Liver (tissue), 10 donors: ENCODE measurements at places on chromosomes 4 and X.

DNA sequence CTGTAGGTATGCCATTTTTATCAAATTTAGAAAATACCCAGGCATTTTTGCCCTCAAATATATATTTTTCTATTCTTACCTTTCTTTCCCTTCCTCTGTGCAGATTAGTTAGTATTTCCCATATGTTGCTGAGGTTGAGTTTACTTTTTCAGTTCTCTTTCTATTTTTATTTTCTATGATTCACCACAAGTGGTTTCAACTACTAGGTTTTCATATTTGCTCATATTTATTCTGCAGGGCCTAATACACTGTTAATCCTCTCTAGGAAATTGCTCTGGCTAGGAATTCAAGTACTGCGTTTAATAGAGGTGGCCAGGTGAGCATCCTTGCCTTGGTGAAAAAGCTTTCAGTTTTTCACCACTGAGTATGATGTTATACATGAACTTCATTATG, 1535.3 kb upstream of the PCDH10 start:
- DNase-seq, result no peak

GRCh38 chrX:16851421-16851820, 18.7 kb downstream of the RBBP7 start:
- DNase-seq, result no peak

DNA sequence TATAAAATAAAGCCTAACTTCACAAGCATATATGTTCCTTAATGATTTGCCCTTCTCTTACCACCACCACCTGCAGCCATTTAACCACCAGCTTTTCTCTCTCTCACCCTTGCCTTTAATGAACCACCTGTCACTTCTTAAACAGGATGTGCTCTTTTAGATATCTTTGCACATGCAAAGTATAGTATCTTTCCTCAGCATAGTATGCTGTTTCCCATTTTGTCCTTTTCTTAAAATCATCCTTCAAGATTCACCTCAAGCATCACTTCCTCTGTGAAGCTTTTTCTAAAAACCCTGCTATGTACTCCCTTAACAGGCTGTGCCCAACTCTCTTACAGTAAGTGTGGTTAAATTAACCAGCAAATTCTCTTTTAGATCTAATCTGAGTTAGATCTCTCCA, 8.2 kb upstream of the CNOT6L start:
- DNase-seq, result no peak

GRCh38 chr4:20041839-20042407, 209.8 kb upstream of the SLIT2 start:
- DNase-seq, result no peak

GRCh38 chr4:14359991-14360390, 642.3 kb upstream of the CPEB2 start:
- DNase-seq, result no peak

DNA sequence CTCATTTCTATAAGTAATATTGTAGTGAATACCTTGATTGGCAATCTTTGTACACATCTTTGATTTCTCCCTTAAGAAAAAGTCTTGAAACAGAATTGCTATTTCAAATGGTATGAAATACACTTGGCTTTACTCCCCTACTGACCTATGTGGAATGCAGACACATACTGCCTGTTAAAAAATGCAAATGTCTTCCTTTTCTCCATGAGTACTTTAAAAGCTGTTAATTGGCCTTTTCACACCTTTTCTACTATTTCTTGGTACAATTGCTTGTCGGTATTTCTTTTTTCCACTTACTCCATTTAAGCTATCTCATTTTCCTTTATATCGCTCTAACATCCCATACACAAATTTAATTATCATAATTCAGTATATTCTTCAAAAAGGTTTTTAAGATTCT, 87.2 kb downstream of the FRYL start:
- no peak for DNase-seq

GRCh38 chr4:36313301-36313700, 31.9 kb downstream of the DTHD1 start:
- DNase-seq, result no peak

- no peak for DNase-seq
Observed at GRCh38 chr4:115334736-115335411, 221.5 kb upstream of the NDST4 start.

GRCh38 chr4:129176864-129177263, 80.9 kb downstream of the C4orf33 start:
- no peak for DNase-seq

- no peak for DNase-seq
Observed at GRCh38 chr4:159201168-159201567, 98.3 kb downstream of the RAPGEF2 start.

DNA sequence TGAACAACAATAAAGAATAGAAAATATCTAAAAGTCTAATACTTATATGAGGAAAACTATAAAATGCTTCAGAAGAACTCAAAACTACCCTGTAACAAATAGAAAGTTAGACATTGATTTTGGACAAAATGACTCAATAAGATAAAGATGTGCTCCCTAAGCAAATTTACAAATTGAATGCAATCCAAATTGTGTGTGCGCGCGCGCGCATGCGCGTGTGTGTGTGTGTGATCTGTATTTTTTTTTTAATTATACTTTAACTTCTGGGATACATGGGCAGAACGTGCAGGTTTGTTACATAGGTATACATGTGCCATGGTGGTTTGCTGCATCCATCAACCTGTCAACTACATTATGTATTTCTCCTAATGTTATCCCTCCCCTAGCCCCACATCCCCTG, 320.8 kb upstream of the INTU start:
- DNase-seq, result no peak

- no peak for DNase-seq
Observed at GRCh38 chrX:8305350-8305749, 134.3 kb upstream of the VCX2 start.

DNA sequence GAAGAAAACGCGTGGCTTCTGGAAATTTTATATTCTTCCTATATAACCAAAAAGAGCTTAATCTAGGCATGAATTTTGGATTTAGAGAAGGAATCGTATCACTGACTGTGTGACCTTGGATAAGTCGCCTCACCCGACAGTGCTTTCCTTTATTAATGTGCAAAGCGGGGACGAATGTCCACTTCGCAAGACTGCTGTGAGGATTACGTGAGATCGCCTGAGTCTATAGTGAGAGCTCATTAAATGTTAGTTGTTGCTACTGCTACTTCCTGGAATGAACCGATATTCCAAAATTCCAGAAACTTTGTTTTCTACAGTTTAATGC, 448 bp upstream of the TBC1D8B start:
- no peak for DNase-seq

DNA sequence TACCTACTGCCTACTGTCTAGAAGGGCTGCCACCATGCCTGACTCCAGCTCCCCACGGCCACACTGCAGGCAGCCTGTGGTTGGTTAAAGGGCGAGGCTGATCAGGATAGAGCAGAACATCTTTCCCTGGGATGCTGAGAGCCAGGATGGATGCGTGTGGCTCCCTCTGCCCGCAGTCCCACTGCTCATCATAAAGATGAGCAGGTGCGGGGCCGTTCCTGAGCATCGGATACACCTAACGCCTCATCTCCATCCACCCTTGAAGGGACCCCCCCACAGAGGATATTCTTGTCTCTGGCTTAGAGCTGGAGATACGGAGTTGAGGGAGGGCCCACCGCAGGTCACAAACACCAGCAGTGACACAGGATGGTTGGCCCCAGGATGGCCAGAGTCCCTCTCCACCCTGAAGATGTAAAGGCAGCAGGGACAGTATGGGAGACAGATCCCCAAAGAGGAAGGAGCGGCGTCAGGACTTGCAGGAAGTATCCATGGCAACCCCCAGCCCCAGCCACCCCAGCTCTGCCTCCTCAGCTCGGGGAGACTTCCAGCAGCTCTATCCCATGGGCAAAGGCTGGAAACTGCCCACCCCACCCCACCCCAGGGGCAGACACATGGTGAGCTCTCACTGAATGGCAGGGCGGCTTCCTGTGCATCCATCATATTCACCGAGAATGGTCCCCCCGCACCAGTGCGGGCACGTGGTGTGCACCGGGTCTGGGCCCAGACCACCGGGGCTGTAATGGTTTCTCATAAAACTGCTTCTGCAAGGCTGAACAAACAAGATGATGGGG, 19.3 kb downstream of the PPP2R2C start:
- no peak for DNase-seq

DNA sequence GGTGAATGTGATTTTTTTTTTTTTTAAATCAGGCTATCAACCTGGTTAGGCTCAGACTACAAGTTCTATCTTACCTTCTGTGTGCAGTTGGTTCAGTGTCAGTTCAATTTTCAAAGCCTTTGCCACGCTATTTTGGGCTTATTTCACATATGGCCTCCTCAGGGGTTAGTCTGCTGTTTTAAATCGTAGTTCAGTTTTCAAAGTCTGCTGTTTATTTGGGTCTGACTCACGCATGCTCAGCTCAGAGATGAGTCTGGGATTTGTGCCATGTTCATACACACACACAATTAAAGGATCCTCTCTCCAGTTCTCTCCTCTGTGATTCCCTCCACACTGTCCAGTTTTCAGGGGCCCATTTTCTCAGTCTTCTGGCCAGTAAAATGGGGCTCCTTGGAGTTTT, 32.3 kb upstream of the ZFX start:
- DNase-seq, result no peak

GRCh38 chr4:147175460-147176025, 229.9 kb upstream of the TTC29 start:
- DNase-seq, result no peak

GRCh38 chr4:148044912-148045352, 313.0 kb downstream of the ARHGAP10 start:
- no peak for DNase-seq

DNA sequence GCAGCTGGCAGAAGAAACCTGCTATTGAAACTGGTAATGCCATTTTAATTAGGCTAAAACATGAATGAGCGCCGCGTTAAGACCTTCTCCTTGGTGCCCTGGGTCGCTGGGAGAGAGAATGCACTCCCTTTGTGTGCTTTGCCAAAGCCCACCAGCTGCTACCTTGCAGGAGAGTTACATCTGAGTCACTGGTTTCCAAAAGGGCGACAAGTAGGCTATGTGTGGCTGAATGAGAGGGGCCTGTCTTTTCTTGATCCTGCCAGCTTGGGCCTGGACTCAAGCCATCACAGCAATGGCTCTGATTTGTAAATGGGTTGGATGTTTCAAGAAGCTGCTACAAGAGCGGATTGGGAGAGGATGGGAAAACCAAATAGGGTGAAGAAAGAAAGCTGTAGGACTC, 81.5 kb downstream of the NHS start:
- DNase-seq, result no peak

DNA sequence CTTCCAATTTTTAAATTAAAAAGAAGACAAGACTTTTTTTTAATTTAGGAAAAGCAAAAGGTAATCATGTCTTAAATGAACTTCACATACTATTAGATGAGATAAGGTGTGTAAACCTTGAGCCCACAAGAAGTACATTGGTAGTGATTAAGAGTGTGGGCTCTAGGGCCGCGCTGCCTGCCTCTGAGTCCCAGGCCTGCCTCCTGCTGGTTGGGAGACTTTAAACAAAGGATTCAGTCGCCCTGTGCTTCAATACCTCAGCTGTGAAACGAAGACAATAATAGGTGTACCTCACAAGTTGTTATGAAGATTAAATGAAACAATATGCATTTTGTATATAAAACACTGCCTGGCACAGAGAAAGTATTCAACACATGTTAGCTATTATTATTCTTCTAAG, 95.9 kb upstream of the MYOZ2 start:
- no peak for DNase-seq

DNA sequence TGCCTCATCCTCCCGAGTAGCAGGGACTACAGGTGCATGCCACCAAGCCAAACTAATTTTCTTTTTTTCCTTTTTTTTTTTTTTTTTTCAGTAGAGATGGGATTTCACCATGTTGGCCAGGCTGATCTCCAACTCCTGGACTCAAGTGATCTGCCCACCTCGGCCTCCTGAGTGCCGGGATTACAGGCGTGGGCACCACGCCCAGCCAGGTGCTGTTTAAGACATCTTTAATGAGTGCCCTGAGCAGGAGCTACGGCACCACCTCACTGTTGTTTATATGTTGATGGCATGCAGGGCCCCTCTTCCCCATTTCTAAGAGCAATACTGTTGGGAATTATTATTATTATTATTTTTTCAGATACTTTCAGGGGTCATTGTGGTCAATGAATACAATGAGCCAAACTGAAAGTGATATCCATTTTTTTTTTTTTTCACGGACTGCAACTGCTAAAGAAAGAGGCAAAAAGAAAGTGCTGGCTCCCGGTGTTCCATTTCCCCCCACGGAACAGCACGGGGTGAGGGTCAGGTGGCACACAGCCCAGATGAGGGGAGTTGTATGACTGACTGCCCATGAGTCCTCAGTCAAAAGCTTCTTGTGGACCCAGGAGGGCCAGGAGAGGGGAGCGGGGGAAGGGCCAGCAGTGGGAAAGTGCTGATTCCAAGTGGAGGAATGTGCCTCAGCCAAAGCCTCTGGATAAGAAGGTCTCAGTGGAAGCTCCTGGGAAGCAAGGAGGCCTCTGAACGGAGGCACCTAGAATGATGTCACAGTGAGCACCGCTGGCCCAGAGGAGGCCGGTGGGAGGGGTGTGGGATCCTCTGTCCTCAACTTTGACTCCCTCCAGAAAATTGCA, 101.8 kb upstream of the HPF1 start:
- DNase-seq, result no peak

GRCh38 chrX:67619253-67619652, 75.4 kb downstream of the AR start:
- no peak for DNase-seq

DNA sequence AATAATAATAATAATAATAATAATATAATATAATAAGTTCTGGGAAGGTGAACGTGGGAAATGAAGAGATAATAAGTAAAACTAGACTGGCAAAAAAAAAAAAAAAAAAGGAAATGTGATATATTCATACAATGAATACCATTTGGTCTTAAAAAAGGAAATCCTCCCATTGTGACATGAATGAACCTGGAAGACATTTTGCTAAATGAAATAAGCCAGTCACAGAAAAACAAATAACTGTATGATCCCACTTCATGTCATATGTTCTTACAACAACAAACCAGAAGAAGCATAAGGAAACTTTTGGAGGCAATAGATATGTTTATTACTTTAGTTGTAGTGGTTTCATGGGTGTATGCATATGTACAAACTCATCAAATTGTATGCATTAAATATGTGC, 63.1 kb downstream of the ATP11C start:
- no peak for DNase-seq

DNA sequence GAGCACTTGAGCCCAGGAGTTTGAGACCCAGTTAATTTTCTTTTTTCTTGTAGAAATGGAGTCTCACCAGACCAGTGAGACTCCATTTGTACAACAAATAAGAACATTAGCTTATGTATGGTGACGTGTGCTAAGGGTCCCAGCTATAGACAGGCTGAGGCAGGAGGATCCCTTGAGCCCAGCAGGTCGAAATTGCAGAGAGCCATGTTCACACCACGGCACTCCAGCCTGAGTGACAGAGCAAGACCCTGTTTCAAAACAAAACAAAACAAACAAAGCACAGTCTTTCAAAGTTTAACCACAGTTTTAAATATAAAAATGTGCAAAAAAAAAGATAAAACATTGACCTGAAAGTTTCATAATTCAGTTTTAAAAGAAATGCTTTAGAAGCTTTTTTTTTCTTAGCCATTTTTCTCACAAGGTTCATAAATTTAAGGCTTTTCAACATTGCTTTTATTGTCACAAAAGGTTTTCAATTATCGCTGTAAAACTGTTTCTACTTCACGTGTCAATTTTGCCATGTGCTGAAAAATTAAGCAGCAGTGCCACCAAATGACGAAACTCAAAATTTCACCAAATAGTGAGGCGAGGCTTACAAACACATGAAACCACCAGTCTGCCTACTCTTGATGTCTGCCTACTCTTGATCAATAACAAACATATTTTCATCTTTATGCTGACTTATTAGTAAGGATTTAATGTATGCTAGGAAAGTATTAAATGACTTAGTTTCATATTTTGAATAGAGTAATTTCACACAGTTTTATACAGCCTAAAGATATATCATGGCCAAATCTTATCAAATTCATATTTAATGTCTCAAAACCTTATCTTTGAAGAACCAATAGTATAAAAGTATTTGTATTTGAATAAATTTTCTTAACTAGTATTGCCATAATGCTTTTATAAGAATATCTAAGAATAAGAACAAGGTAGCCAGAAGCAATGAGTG, 126.3 kb downstream of the NEK1 start:
- DNase-seq, result peak; percentile 36
